Fibroblast of lung (primary cell): ENCODE measurements at places on chromosomes 2 and 18. TPM values are rescaled to one million over a fixed set of nuclear protein-coding genes. Genes with fewer than 3 reads are reported as not detected.

The GRHL1 gene
- polyA plus RNA-seq, result 0.65 and 0.69 TPM in 2 replicates

The YIPF4 gene
- polyA plus RNA-seq, result 15.5 and 23.3 TPM in 2 replicates

The SESTD1 gene
- 25.5 and 51.9 TPM in 2 replicates for polyA plus RNA-seq

The C2orf74 gene
- polyA plus RNA-seq, result 11.1 and 44.0 TPM in 2 replicates

The PXDN gene
- polyA plus RNA-seq, result 160 and 298 TPM in 2 replicates

The NCL gene
- polyA plus RNA-seq, result 73.5 and 122 TPM in 2 replicates

The PLGLB1 gene
- polyA plus RNA-seq, result 0.41 and 0.66 TPM in 2 replicates

The BOLL gene
- polyA plus RNA-seq, result not detected in 2 replicates

The WNT10A gene
- not detected in 2 replicates for polyA plus RNA-seq

The UGT1A8 gene
- not detected in 2 replicates for polyA plus RNA-seq

DNA sequence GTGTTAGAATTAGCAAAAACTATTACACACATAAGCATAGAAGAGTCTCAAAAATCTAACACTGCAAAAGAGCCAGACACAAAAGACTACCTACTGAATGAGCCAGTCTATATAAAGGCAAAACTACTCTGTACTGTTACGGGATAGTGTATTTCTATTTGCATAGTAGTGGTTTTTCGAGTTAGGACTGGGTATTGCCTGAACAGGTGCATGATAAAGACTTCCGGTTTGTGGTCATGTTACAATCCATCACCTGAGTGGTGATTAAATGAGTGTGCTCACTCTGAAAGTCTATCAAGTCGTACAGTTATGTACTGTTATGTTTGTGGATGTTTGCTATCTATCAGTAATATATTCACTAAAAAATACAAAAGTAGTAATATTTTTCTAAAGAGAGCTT is 523.3 kb upstream of the SYT4 start:
- no peak for DNase-seq

- no peak for DNase-seq
Measured at GRCh38 chr2:11679016-11679415, 9.0 kb upstream of the NTSR2 start.

DNA sequence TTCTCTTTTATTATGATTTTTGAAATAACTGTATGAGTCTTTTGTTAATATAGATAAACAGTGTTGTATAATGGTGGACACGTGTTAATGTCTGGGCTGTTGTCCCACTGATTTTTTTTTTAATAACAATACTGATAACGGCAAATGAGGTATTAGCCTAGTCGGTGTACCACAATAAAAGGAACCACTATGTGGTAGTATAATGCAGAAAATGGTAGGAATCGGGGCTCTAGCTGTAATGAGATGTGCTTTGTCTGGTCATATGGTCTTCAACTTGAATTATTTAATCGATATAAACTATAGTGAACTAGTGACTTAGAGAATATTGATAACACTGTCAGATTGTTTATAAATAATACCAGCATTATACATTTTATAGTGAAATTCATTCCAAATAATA is 517.9 kb upstream of the SPHKAP start:
- peak; percentile 25 for DNase-seq

DNA sequence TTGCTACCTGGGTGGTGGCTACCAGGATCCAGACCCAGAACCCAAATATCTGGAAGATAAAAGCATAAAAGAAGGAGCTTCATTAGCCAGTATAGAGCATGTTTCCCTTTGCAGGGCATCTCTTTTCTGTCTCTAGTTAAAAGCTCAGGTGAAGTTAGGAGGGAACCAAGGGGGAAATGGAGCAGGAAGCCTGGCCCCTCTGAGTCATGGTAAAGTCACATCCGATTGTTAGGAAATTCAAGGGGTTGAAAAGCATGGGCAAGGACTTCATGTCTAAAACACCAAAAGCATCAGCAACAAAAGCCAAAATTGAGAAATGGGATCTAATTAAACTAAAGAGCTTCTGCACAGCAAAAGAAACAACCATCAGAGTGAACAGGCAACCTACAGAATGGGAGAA is 126.9 kb downstream of the RPIA start:
- no peak for DNase-seq

DNA sequence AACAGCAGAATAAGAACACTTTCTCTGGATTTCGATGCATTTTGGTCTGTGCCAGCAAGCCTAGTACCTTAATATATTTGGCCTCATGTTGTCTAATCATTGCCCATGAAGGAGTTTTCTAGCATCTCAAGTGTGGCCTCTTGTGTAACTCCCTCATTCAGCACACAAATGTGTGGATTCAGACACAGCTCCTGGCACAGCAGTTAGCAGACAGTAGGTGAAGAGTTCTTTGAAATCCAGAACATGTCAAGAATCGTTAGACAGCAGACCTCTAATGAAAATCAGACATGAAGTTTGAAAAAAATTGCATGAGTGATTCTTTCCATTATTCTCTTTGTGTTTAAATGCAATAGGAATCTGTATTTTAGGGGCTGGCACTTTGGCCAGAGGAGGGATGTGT is 177.0 kb downstream of the FMNL2 start:
- no peak for DNase-seq

DNA sequence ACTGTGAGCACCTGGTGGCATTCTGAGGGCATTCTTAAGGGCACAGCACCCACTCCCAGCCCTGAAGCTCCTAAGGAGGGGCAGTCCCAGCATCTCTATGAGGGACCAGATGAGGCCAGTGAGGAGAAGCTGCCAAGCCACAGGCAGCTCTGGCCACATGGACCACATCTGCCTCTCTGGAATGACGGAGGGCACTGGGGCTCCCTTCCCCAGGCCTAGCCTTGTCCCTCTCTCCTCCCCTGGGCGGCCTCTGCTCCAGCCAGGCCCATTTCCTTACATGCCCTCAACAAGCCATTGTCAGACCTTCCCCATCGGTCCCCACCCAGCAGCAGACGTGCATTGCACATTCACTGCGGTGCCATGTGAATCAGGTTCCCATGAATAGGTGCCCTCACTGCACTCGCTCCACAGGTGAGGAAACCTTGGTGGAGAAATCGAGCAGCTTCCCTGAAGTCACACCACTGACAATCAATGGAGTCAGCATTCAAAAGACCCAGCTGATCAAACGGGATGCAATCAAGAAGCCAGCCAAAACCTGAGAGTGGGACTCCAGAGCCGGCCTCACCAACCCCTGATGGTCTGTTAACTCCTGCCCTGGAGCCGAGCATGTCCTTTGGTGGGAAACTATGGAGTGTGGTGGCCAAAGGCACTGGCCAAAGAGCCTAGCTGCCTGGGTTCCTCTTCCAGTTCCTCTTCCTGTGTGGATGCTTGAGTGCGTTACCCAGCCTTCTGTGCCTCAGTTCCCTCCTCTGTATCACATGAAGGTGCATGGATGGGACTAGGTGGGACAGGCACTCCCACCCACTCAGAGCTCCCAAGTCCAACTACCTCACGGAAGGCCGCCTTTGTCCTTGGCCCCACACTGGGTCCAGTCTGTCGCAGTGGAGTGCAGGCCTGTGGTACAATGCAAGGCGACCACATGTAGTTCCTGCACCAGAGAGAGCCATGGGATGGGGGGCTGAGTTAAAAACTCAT is 147.3 kb downstream of the ZFP36L2 start:
- DNase-seq, result peak; percentile 47

- DNase-seq, result peak; percentile 31
Measured at GRCh38 chr2:233912691-233913423, 4.3 kb upstream of the TRPM8 start.

- DNase-seq, result no peak
Measured at GRCh38 chr2:153057743-153058142, 339.3 kb downstream of the ARL6IP6 start.

- no peak for DNase-seq
Measured at GRCh38 chr2:28906376-28906775, 11.9 kb downstream of the WDR43 start.

- peak; percentile 66 for DNase-seq
Measured at GRCh38 chr2:152814475-152815030, 96.1 kb downstream of the ARL6IP6 start.

- DNase-seq, result no peak
Measured at GRCh38 chr2:134417968-134418582, 164.2 kb downstream of the MGAT5 start.

- DNase-seq, result peak; percentile 16
Measured at GRCh38 chr2:165017966-165018596, 62.8 kb upstream of the SLC38A11 start.

DNA sequence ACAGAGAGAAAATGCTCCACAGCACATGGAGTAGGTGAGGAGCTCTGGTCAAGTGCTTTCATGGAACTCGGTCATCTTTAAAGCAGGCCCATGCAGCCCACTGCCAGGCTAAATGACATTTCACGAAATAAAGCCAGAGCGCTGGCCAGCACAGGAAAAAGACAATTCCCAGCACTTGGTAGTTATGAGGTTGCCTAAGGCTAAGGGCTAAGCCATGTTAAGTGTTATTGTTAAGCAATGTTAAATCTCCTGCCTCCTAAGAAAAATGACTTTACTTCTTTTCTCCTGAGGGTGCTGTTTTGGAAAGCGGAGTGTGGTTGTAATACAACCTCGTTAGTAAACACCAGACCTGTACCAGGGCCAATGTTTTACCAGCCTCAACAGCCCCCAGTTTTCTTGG is 125.9 kb upstream of the NRP2 start:
- DNase-seq, result no peak

DNA sequence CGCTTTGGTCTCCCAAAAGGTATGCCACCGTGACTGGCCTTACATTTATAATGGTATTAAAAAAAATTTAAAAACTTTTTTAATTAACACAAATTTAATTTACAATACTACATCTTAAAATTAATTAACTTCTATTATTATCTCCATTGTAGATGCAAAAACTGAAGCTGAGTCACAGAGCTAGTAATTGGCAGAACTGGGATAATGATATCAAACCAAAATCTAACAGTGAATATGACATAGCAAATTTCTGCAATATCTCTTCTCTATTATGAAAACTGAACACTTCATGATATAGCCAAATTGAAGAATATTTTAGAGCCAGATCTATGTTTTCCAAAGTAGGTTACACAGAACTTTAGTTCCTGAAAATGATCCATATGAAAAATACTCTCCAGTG is 66.4 kb upstream of the CHAC2 start:
- no peak for DNase-seq

DNA sequence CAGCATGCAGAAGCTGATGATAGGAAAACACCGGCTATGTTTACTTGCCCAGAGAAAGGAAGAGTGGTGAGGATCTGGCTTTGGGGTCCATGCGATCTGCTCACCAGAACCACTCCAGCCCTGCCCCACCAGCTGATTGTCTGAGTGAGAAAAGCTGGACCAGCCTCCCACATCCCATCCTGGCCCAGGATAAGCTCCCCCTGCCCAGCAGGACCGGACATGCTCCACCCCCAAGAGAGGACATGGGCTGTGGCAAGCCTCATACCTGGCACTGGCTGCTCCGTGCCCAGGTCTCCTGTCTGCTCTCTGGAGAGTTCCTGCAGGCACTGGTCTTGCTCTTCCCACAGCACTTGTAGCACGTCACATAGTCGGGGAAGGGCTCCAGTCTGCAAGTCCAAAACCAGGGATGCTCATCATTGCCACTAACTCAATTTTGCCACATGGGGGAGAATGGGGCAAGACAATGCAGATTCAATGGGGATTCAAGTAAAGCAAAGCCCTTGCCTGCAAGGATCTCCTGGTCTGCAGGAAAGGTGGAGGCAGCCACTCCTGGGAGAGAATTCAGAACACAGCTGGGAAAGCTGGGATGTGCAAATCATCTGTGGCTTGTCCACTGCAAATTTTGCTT is 30.0 kb downstream of the SCTR start:
- no peak for DNase-seq

GRCh38 chr2:180128861-180129260 is 121.8 kb upstream of the CWC22 start:
- no peak for DNase-seq

GRCh38 chr18:26503382-26503781 is 45.0 kb downstream of the KCTD1 start:
- no peak for DNase-seq

GRCh38 chr2:111666160-111666559 is 217.8 kb downstream of the ANAPC1 start:
- DNase-seq, result no peak

- peak; percentile 54 for DNase-seq
Measured at GRCh38 chr2:72138921-72139381, 8.7 kb downstream of the CYP26B1 start.

- no peak for DNase-seq
Measured at GRCh38 chr18:7523772-7524171, 43.3 kb upstream of the PTPRM start.

DNA sequence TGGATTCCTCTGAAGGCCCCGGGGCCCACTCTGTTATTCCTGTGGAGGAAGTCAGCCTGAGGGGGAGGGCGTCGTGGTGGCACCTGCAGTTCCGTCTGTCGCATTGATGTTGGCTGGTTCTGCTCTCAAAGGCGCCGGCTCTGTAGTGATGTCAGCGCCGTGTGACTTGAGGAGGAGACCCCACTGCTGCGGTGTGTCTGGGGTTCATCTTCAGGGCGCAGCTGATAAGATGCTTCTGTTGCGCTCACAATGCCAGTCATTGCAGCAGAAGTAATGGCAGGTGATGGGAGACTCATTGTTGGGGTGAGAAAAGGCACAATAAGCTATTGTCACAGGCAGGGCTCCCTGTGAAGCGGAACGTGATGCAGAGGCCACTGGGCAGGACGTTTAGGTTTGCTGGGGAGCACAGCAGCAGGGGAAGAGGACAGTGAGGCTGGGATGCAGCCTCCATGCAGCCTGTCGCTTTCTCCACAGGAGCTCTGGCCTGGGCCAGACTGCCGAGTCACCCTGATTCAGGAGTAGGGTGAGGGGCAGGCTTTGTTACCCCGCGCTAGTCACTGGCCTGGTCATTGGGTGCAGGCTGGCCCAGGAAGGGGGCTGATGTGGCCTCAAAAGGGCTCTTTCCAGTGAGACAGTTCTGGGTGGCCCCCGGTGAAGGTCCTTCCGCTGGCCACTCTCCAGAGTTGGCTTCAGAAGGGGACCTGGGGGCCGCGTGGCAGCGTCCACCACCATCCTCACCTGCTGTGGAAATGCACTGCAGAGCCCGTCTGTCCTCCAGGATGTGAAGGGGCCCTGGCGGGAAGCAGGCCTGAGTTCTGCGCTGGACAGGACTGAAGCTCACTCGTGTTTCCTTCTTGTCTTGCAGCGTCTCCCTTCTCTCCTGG is 42.9 kb downstream of the SH3BP4 start:
- peak; percentile 36 for DNase-seq

GRCh38 chr2:77999376-77999775 is 477.2 kb upstream of the LRRTM4 start:
- DNase-seq, result no peak

DNA sequence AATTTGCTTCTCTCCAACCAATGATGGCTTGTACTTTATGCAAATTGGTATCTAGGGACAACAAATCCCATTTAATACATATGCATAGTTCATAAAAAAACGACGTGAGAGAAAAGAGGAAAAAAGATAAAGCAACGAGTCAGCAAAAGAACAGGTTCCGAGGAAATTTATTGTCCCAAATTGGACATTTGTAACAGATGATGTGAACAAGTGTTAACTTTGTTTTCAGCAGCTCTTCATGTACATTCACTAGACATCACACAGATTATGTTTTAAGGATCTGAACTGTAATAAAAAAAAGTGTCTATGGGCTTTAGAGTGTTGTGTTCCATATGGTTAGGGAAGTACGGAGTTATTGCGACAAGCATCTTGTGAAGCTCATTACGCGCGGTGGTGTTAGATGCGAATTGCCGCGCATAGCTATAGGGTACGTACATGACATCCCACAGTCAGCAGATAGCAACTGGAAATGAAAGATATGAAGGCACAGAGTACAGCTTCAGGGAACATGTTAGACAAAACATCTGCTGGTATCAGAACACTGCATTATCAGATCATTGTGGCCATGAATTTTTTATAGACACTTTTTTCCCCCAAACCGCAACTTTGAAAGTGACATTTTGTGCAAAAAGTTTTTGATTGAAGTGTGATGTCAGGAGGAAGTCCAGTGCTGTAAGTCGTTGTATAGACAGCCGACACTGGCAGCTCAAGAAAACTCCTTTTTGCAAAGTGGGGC is 1073.1 kb upstream of the FANCL start:
- no peak for DNase-seq

GRCh38 chr2:235390816-235391194 is 103.0 kb upstream of the AGAP1 start:
- DNase-seq, result peak; percentile 29
